ENCODE measurements at places on chromosomes 3 and 15.

DNA sequence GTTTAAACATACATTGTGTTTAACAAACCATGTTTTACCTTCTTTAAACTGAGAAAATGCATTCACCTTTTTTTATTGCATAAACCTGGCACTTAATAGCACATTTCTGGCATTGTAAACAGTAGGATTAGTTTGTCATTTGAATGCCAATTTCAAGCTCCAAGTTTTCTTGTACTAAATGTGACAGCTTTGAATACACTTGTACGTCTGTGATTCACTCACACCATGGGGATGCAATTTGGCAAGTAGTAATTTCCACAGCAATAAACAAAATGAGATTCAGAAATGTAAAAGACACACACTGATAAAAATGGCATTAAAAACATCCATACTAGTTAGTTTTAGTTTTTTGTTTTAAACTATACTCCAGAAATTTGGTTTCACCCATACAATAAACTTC lies 598.9 kb downstream of the SI start:
- no peak for DNase-seq

DNA sequence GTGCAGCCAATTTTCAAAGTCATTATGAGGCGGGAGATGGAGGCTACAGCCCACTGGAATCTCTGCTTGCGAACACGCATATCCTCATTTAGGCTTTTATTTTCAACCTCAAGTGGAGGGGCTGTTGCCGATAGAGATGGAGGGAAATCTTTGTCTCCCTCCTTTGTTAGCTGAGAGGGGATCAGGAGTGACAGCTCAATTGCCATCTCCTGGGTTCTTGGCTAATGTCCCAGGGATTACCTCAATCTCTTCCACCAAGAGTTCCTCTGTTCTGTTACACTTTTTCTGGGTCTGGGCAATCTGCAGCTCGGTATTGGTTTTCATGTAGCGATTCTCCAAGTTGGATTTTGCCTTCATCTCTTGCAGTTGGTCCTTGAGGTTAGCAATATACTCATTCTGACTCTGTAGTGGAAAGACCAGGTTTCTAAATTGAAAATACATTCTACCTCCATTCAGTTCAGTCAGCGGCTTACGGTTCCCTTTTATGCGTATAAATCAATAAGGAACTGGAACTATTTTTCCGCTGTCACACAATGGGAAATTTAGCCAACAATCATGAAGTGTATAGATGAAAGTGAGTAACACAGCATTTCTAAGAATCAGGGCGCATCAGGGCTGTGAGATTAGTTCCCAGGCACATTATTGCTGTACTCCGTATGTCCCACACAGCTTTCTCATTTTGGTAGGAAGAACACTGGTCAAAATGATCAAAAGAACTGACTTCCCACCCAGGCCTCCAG lies 36.2 kb upstream of the RPL35A start:
- no peak for DNase-seq

GRCh38 chr3:45355351-45355750 lies 33.0 kb upstream of the LARS2 start:
- DNase-seq, result peak; percentile 30

DNA sequence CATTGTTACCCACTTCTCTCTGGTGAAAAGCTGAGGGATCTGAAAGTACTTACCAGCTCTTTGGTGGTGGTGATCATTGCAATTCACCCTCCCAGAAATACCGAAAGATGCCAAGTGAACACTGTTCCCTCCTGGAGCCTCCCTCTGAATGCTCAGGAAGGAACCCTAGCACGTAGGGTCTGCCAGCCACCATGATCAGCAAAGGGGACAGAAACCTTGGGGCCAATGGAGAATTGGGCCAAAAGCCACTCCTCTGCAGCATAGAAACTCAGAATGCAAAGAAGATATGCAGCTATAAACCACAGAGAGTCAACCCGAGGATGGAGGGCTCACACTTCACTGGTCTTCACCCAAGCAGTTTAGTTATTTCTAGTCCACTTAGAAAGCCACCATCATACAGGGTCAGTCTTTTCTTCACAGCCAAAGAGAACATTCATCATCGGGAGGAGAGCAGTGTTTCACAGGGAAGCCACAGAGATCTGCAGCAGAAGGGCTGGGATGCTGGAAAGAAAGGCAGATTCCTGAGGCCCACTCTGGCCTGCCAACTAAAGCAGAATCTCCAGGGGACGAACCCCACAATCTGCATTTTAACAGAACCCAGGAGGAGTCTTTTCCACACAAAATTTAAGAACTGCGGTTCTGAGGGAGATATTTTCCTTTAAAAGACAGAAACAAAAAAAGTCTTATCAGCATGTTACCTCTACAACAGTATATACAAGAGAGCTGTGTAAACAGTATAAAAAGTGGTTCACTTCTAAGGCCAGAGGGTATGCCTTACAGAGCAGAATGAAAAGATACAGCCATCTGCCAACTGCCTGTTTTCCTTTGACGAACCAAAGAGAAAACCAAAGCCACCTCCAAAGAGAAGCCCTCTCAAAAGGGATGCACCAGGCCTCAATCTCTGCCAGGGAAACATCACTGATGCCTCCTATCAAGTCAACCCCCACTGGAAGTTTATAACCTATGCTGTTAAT lies 11.3 kb downstream of the TBC1D2B start:
- no peak for DNase-seq

DNA sequence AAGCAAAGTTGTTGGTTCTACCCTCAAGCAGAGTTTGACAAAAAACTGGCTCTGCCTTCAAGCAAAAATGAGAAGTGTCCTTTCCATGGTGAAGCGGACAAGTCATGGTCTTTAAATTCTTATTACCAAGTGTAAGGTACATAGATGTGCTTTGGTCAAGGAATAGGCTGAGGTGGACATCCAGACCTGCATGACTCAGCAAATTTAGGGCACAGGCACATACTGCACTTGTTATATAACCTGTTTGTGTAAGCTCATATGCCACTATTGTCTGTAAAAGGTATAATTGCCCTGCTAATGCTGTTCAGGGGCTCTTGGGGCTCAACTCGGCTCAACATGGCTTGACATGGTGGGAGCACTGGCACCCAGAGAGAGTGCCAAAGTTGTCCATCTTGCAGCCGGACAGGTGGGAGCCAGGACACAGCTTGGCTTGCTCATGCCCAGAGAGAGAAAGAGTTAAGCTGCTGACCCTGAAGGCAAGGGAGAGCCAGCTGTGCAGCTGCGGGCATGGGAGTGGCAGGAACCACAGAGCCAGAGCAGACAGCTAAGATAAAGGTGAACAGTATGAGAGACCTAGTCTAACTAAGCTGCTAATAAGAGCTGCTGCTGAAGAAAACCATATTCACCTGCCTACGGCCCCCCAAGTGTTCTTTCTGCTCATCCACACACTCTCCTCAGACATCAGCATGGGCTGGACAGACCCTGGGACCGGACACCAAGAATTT lies 17.7 kb downstream of the MCCC1 start:
- DNase-seq, result no peak

GRCh38 chr3:71135373-71136088 lies 448.0 kb downstream of the FOXP1 start:
- DNase-seq, result no peak

- DNase-seq, result no peak
Measured at GRCh38 chr3:42733501-42734262, 31.1 kb upstream of the HHATL start.

GRCh38 chr3:190676481-190676880 lies 162.6 kb downstream of the IL1RAP start:
- no peak for DNase-seq

GRCh38 chr3:46463868-46464241 lies 850 bp downstream of the LTF start:
- DNase-seq, result no peak

- no peak for DNase-seq
Measured at GRCh38 chr3:33855884-33856546, 57.6 kb downstream of the PDCD6IP start.

- no peak for DNase-seq
Measured at GRCh38 chr3:45682311-45682710, 6.9 kb upstream of the SACM1L start.

- no peak for DNase-seq
Measured at GRCh38 chr3:147425388-147425850, 16.3 kb downstream of the ZIC1 start.

DNA sequence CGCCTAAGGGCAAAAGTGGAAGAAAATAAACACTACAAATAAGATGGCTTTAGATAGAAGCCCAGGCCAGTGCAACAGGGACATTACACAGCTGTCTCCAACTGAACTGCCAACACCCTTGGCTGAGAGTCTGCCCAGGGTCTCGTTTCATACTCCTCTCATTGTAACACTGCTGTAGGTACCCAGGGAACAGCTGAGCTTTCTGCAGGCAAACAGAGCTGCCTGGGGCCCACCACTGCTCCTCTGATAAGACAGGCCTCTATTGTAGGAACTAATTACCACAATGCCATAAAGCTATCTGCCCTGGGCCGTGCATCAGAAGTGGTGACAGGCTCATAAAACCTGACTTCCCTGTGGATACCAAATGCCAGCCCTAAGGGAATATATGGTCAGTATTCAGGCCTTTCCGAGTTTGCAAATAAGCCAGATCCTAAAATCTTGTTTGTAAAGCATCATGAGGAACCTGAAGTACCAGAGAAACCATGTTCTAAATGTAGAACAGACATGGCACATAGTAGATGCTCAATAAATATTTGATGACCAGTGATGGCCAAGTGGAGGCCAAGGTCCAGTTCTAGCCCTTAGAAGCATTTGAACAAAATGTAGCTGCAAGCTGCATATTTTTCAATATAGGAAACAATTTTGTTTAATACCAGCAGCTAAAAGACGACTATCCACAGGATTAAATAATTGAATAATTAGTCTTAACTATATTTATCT lies 84.3 kb upstream of the NEO1 start:
- no peak for DNase-seq

DNA sequence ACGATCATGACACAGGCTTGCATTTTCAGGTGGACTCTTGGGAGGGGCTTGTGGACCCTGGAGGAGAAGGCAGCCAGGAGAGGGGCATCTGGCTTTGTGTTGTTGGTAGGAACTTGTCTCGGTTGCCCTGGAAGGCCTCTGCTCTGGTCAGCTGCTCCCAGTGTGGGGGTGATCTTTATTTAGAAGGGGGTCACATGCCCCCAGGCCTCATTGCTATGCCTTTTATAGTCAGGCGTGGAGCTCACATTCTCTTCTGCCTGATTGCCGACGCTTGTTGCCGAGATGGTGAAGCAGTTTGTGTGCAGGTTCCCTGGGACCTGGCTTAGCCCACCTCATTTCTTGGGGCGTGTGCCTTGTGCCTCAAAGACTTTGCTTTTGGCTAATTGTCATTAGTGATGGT lies 66.6 kb downstream of the IGF1R start:
- no peak for DNase-seq

GRCh38 chr15:52105846-52106245 lies 6.7 kb downstream of the BCL2L10 start:
- peak; percentile 64 for DNase-seq

DNA sequence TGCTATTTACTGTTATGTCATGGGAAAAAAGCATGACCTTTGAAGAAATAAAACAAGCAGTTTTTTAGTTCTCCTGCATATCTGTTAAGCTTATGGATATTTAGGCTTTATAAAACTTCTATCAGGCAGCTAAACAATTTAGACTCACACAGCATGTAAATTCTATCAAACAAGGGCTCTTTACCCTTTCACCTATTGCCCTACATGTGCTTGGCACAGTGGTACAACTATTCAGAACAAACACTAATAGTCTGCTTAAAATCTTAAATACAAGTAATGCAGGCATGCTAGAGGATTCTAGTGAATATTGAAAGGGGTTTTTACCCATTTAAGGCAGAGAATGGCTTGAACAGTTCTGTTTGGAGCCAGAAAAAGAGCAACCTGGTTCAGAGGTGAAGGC lies 23.4 kb upstream of the NANOGP8 start:
- DNase-seq, result no peak

DNA sequence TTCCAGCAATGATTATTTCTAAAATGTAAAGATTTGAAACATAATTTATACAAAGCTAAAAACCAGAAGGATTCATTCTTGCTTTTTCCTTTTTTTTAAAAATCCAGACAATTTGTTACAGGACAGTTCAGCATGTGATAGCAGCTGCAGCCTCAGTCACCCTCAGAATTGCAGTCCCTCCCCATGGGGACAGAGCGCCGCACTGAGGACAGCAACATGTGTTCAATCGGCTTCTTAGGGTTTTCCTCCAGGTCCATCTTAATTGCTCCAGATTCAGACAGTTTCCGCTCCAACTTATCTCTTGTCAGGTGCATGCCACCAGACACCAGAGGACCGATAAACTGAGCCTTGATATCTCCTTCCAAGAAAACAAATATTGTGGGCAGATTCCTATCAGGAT lies 134.9 kb upstream of the TBC1D5 start:
- no peak for DNase-seq

DNA sequence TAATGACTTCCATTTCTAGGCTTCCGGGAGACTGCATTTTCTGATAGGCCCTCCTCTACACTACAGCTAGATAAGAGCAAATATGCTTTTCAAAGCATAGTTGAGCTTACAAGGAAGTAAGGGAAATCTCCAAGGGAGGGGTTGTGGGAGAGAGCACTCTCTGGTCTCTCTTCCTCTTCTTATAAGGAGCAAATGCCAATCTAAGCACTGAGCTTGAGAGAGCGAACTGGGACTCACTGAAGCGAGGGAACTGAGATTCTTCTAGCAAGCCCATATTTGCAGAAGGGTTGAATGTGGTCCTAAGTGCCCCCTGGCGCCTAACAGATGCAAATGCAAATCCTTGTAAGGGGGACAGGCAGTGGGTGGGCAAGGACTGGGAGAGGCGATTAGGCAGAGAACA lies 164.8 kb downstream of the ERC2 start:
- DNase-seq, result peak; percentile 79

GRCh38 chr3:30733696-30734095 lies 127.3 kb downstream of the TGFBR2 start:
- DNase-seq, result no peak

GRCh38 chr3:172070269-172070668 lies 30.9 kb downstream of the FNDC3B start:
- no peak for DNase-seq

- DNase-seq, result no peak
Measured at GRCh38 chr15:78341057-78341987, 1.2 kb downstream of the CRABP1 start.

DNA sequence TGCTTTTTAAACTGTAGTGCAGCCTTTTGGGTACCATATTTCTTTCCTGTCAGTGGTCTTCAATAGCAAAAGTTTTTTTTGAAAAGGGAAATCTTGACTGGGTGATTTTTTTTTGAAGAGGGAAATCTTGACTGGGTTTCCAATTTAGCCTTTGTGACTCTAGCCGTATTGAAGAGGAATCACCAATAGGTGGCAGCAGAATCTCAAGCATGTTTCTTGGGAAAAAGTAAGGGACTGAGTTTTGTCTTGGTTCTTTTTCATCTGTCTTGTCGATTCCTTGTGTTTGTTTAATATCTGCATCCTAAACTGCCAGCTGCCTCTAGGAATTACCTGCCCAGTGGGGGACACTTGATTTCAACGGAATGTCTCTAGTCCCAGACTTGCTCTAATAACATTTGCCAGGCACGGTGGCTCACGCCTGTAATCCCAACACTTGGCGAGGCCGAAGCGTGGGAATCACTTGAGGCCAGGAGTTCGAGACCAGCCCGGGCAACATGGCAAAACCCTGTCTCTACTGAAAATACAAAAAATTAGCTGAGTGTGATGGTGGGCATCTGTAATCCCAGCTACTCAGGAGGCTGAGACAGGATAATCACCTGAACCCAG lies 89.2 kb downstream of the RBPMS2 start:
- DNase-seq, result peak; percentile 87

Measured in suppressor macrophage (primary cell).